HepG2 (cell line): ENCODE measurements at places on chromosomes 16 and 17.

- no peak for DNase-seq
These were observed 151.5 kb downstream of the STX8 start for GRCh38 chr17:9424071-9424640.

GRCh38 chr17:78613416-78613815, 36.2 kb upstream of the DNAH17 start:
- no peak for DNase-seq

DNA sequence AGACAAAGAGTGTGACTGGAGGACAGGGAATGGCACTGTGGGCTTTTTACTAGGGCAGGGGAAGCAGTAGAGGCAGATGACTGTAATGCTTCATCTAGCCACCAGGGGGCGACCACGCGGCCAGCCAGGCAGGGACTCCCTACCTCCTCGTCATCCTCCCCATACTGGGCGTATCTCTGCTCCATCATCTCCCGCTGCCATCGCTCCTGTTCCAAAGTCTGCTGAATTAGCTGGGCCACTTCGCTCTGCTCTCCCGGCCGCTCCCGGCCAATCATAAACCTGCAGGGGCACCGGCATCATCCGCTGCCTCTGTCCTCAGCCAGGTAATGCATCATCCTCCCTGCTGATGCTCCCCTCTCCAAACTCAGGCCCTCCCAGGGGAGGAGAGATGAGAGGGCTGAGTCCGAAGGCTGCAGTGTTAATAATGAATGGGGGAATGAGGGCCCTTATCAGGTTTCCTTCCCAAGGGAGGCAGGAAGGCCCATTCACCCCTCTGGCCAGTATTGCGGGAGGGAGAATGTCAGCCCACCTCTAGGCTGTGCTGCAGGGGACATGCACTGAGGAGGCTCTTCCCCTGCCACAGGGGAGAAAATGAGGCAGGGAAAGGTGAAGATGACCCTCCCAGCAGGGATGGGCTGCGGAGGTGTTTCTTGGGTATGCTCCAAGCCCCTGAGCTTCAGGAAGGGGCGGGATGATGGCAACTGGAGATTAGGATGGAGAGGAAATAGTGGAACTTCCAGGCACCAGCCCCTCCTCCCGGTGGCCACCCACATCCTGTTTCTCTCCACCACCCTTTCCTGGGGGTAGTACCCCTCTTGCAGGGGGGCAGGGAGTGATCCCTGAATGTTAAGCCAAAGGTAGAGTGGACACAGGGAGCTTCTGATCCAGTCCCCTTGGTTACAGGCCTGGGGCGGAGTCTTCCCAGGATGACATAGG, 10.3 kb upstream of the SAMD14 start:
- peak; percentile 77 for DNase-seq

DNA sequence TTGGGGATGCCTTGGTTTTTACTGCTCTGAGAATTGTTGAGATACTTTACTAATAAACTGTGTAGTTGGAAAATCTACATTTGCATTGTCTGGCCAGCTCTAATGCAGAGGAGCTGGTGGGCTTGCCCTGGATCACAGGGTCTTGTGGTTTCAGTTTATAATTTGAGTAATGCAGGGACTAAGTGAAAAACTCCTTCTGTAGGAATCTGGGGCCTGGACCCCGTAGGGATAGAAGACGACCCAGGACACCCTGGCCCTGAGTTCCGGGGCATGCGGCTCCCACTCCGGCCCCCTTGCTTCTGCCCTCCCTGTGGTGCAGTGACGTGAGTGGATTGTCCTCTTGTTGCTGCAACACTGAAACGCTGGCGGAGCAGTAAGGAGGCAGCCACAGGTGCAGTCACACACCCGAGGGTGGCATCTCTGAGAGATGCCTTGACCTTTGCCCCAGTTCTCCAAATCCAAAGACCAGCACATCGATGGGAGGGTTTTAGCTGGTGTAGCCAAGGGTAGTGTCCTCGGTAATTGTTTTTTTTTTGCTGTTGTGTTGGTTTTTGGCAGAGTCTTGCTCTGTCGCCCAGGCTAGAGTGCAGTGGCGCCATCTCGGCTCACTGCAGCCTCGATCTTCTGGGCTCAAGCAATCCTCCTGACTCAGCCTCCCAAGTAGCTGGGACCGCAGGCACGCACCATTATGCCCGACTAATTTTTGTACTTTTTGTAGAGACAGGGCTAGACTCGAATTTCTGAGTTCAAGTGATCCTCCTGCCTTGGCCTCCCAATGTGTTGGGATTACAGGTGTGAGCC, 2.6 kb upstream of the RPL13 start:
- no peak for DNase-seq

DNA sequence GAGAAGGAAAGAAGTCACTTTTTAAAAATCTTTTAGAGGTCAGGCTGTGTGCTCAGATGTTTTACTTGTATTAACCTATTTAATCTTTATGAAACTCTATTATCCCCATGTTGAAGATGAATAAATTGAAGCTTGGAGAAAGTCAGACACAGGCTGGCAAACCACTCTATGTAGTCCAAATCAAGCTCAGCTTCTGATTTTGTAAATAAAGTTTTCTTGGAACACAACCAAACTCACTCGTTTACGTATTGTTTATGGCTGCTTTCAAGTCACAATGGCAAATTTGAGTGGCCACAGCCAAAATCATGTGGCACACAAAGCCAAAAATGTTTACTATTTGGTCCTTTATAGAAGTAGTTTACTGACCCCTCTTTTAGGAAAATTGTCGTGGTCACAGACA, 596.0 kb upstream of the CDH11 start:
- DNase-seq, result no peak

GRCh38 chr16:10745841-10746240, 2.2 kb downstream of the NUBP1 start:
- DNase-seq, result no peak

- DNase-seq, result no peak
These were observed 45.0 kb downstream of the ZNF652 start for GRCh38 chr17:49316889-49317675.

GRCh38 chr17:79840269-79840988, 1.2 kb upstream of the CBX4 start:
- DNase-seq, result no peak
